ENCODE measurements at places on chromosomes 13 and 19.
A peak's percentile ranks its signal among the peaks of the same experiment; 100 is the strongest.

DNA sequence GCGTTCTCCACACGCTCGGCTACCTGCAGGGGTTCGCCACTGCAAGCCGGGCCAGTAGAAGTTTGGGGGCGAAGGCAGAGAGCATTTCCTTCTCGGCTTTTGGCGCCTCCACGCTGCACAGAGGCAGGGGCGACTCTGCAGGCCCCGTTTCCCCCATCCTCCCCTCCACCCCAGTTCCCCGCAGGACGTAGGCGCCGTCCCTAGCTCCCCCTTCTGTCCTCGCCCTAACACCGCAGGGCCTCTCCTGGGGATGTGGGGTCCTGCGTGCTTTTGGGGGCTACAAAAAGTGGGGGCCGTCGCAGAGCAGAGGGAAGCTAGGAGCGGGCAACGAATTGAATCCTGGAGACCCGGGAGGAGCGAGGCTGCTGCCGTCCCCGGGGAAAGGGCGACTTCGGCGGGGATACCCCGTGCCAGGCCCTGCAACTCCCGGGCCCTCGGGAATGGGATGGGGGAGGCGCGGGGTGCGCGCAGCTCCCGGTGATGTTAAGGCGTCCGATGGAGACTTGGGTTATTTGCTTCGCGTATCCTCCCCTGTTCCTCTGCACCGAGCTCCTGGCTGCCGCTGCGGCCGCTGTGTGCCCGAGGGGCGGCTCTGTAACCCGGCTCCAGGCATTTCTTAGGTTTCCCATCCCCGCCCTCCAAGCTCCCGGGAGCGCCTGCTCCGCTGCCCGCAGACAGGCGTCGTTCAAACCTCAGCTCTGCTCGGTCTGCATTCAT is 255.9 kb upstream of the SOX21 start:
- peak; percentile 74 for DNase-seq

- DNase-seq, result no peak
Measured at GRCh38 chr19:45180936-45181335, 2.4 kb downstream of the BLOC1S3 start.

- no peak for DNase-seq
Measured at GRCh38 chr13:31895691-31896090, 135.9 kb upstream of the FRY start.

DNA sequence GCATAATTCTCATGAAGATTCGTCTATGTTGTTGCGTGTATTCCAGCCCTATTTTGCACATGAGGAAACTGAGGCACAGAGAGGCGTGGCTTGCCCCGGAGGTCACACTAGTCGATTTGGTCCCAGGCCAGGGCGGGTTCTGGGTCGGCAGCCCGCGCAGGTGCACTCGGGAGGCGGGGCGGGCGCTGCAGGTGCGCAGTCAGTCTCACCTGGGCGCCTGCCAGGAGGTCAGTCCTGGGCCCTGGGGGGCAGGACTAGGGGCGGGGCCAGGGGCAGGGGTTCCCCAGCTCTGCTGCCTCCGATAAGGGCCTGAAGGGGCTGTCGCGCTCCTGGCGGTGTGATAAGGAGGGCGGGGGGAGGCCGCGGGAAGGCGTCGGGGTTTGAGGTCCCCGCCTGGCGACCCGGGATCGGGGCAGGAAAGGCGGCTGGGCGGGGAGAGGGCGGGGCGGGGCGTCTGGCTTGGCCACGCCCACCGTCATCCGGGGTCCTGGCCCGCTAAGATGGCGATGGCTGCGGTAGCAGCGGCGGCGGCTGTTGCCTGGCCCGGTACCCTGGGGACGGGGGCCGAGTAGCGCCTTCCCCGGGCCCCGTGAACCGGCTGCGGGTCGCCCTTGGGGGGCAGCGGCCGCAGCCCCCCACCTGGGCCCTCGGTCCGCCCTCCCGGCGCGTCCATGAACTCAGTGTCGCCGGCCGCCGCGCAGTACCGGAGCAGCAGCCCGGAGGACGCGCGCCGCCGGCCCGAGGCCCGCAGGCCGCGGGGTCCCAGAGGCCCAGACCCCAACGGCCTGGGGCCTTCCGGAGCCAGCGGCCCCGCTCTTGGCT is at the start of gene ATG4D:
TSS of gene ATG4D (plus strand) at position 485 of the 822 bp plus-strand sequence. CDS start at position 672, 187 bp downstream.
- DNase-seq, result peak; percentile 92

DNA sequence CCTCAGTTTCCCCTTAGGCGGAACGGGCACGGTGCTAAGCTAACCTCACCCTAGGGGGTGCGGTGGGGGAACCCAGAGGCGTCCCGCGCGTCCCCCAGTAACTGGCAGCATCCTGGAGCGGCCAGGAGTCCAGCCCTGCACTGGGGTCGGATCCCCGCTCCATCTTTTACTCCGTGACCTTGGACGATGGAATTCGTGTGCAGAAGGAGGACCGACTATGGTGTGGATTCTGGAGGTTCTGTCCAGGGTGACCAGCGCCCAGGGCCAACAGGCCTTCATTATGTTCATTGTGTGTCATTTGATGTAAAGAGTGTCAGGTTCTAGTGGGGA is 630 bp downstream of the SPPL2B start:
- DNase-seq, result peak; percentile 51

DNA sequence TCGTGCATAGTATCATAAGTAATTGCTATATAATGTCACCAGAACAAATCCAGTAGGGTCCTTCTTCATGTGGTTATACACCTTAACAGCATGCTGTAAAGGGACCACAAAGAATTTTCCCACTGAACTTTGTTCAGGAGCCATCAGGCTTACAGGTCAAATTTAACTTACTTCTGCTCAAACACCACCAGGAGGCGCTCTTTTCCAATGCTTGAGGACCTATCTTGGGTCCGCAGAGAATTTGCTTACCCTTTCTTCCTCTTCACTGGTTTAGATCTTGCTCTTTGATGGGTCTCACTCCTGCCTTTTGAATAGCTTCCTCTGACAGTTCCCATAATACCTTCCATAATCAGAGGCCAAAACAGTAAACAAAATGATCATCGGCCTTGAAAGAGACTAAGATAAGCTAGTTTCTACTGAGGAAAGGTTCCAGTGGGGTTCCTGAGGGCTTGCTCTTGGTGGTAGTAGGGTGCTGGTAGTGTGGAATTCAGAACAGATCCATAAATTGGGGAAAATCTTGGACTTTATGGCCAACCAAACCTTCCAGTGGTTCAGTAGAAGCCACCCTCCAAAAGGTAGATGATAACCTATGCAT is 37.4 kb downstream of the SCGB2B2 start:
- peak; percentile 76 for DNase-seq

DNA sequence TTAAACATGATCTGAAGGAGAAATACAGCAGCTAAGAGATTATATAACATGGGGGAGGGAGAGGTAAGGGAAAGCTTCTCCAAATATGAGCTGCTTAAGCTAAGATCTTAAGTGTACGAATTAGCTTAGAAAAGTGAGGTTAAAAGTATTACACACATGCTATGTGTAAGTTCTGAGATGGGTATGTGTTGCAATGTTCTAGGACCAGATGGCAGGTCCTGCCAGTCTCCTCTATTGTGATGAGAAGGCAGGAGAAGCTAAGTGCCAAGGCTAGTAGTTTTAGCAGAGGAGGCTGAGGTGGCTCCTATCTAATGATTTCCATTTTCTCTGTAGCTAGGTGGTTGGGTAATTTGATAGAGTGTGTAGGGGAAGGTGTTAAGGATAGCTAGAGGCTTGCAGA is 57.6 kb downstream of the MICU2 start:
- DNase-seq, result no peak

DNA sequence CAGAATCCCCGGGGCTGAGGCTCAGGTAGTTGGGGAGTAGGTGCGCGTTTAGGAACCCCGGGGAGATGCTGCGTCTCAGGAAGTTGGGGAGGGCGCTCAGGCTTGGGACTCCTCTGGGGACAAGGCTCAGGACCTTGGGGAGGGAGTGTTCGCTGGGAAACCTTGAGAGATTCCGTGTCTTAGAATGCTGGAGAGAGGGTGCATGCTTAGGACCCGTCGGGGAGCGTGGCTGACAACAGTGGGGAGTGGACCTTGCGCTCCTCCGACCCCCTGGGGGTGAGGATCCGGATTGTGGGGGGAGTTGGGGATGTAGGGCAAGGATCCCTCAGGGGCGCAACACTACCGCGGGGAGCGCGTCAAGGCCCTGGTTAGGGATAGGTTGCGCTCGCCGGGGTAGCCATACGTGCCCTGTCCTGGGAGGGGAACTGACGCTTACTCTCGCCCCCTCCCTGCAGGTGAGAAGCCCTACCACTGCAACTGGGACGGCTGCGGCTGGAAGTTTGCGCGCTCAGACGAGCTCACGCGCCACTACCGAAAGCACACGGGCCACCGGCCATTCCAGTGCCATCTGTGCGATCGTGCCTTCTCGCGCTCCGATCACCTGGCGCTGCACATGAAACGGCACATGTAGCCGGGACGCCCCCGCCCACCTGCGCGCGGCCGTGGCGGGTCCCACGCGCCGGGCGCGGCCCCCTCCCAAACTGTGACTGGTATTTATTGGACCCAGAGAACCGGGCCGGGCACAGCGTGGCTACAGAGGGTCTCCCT is 2.0 kb downstream of the KLF2 start:
- DNase-seq, result peak; percentile 57

DNA sequence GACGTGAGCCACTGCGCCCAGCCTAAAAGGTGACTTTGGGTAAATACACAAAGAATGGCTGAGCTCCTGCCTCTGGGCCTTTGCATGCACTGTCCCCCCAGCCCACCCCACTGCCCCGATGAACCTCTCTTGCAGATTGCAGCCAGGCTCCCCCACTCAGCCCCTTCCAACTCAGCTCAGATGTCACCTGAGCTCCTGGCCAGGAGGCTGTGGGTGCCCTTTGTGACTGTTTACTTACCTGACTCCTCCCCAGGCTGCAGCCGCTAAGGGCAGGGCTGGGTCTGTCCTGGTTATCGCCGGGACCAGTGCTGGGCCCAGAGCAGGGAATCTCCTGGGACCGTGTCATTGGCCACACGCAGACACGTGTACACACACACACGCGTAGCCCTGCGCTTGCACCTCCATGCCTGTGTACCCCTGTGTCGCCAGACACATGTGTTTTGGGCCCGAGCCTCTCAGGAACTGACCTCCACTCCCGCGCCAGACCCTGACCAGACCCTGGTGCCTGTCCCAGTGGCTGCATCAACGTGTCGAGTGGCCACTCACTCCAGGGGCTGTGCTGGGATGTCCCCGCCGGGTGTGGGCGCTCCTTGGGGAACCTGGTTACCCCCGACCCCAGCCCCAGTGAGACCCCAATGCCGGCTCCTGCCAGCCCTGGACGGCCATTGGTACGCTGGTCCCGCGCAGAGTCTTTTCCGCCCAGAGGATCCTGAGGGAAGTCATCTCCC is 18.7 kb downstream of the EFNA2 start:
- no peak for DNase-seq

- no peak for DNase-seq
Measured at GRCh38 chr13:111905609-111905945, 161.4 kb upstream of the SOX1 start.

- DNase-seq, result no peak
Measured at GRCh38 chr13:30745906-30746686, 10.8 kb downstream of the ALOX5AP start.

- DNase-seq, result no peak
Measured at GRCh38 chr13:39682310-39682709, 26.8 kb downstream of the COG6 start.

DNA sequence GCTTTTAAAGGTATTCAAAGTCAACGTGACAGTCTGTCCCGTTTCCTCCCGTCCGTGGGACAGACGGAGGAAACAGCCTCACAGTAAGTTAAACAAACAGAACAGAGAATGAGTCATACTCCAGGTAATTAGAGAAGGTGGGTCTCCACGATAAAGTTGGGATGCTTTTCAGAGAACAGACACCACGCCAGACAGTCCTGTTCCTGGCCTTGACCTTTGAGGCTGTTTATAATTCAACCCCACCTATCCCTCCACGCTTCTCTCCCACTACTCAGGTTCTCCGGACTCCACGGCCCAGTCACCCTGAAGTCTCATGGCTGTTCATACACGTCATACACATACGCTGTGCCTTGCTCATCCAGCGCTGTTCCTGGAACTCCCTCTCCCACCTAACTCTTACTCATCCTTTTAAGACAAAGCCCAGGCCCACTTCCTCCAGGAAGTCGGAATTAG is 42.5 kb downstream of the ARHGEF18 start:
- DNase-seq, result no peak

- peak; percentile 52 for DNase-seq
Measured at GRCh38 chr19:7507884-7508283, 8.0 kb upstream of the ZNF358 start.

GRCh38 chr13:76293751-76294150 is 592.5 kb downstream of the KCTD12 start:
- DNase-seq, result no peak

- DNase-seq, result peak; percentile 94
Measured at GRCh38 chr19:34254046-34254697, at the start of gene GARRE1. Gene GARRE1, plus strand, starts transcription at chr19:34254554. Its CDS starts 45,920 bp downstream, at chr19:34300474.

DNA sequence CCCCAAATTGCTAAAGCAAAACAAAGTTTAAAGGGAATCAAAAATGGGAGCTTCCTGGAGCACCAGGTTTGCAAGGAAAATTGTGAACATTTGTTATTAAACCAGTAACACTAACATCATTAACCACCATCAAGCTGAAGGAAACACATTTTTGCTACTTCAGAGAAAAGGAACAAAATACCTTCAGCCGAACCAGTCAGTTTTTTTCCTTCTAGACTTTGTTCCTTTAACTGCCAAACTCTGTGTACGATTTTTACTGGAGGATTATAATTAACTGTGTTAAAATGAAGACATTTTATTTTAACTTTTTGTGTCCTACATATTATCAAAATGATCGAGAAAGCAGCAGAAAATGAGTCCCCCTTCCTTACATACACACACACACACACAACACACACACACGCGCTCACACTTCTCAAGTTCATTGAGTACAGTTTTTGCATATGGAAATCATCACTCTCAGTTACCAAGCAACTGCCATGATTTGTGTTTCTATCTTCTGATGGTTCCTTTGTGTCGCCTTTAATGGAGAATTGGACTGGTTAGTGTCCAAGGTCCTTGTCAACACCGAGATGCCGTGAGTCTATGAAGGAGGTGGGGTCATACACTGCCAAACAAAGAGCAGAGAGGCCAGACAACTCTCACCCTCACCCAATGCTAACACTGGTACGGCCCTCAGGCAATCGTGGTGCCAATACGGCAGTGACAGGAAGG is 9.8 kb upstream of the SERP2 start:
- DNase-seq, result no peak

- peak; percentile 91 for DNase-seq
Measured at GRCh38 chr13:76630629-76631230, 255.5 kb downstream of the KCTD12 start.

DNA sequence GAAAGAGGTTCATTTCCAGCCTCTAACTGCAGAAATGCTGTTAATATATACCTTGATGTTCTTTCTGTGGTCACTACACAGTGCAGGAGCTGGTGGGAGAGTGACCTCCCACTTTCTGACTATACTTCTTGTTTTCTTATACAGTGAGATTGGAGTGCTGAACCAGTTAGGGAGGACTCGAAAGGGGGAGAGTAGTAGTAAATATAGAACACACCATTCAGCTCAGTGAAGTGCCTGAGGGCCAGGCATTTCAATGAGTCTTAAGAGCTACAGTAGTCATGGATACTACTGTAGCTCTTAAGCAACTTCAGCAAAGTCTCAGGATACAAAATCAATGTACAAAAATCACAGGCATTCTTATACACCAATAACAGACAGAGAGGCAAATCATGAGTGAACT is 372.9 kb downstream of the MTUS2 start:
- DNase-seq, result no peak

DNA sequence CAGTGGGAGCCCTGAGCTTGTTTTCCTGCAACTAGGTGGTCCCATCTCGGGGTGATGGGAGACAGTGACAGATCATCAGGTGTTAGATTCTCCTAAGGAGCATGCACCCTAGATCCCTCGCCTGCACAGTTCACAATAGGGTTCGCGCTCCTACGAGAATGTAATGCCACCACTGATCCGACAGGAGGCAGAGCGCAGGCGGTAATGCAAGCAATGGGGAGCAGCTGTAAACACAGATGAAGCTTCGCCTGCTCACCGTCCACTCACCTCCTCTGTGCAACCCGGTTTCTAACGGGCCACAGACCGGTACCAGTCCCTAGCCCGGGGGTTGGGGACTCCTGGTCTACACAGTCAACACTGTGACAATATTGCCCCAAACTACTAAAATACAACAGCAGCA is 38.8 kb downstream of the CARD8 start:
- DNase-seq, result no peak

Measured in eye (tissue), 1 donor.